ENCODE measurements at places on chromosomes 16 and 17.

DNA sequence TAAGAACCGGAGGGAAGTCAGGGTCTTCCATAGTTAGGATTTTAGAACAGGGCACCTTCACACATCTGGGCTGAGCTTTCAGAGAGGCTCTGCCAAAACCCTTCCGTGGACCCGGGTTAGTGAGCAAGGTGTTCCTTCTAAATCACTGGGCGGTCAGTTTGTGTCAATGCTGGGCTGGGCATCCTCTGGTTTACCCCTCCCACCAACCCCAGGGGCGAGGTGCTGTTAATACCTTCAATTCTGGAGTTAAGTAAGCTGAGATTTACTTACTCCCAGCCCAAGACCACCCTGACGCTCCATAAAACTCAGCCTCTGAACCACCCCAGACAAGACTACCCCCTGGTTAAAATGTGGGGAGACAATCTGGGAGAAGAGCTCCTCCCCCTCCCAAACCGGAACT lies 1.0 kb downstream of the TMEM92 start:
- no peak for DNase-seq

DNA sequence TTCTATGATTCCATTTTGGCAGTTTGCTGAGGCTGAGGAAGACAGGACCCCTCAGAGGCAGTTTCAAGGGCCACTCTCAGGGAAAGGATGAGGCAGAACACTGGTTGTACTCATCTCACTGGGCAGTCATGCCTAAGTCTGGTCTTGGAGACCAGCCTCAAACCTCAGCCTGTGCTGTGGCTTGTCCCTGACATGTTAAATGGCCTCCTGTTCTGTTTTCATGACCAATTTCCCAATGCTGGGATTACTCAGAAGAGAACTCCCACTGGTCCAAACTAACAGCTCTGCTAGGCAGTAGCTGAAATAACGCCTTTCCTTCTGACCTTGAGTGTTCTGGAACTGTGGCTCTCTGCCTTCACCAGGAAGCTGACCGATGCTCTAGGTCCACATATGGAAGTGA lies 8.4 kb upstream of the SPDYE4 start:
- no peak for DNase-seq

DNA sequence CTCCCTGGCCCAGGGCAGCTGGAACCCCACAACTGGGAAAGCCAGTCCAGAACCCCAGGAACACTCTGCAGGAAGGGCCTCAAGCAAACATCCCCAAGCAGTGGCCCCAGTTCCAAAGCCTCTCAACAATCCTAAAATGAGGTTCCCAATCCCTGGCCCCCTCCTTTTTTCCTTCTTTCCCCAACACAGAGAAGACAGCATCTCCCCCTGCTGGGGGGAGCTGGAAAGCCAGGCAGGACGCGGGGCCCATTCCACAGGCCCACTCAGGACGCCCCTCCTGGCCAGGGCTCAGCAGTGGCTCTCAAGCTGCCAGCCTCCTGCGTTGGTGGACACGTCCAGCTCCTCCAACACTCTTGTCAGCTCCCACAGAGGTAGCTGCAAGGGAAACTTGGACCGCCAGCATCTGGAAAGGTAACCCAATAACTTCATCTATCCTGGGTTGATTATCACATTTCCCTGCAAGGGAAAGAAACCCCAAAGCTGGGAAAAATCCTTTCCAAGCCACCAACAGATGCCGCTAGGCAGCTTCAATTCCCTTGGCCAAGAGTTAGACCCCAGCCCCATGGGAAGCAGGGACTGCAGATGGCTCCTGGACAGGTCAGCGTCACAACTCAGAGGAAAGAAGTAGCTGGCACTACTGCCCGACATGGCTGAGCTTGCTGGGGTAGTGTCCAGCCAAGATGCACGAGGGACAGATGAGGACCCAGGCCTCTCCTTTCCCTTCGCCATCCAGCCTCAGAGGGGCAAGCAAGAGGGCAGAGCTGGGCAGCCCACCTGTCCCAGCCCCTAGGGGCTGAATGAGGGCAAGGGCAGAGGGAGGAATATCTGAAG lies 7.6 kb downstream of the HDAC5 start:
- no peak for DNase-seq

DNA sequence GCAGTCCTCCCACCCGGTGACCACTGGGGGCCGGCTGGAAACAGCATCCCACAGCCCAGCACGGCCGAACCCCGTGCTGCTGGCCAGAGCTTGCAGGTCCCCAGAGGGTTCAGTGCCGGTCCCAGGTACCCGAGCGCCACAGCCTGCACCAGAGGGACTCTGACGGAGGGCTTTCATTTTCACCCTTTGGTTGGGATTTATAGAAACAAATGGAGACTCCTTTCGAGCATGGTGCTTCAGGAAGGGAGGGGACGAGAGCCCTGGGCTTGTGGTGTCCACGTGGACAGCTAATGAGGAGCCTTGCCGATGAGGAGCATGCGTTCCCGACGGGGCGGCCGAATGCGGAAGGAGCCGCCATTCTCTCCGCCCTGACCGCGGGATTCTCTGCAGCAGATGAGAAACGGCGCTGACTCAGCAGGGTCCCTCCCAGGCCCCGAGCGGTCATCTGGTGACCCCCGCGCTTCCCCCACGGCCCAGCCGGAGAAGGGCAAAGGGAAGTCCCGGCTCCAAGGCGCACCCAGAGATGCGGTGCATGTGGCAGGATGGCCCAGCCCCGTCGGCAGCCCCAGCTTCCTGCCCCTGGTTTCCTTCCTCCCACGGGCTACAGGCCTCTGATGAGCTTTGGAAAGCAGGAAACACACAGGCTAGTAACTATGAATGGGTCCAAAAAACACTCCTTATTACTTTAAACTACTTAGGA lies 9.8 kb downstream of the SLC38A10 start:
- no peak for DNase-seq

- no peak for DNase-seq
These were observed 13.8 kb downstream of the IGSF6 start for GRCh38 chr16:21638573-21638975.

- DNase-seq, result no peak
These were observed 24.9 kb upstream of the CDC42EP4 start for GRCh38 chr17:73336408-73337329.

GRCh38 chr17:5247621-5248020 lies 13.0 kb upstream of the SCIMP start:
- no peak for DNase-seq

Data from iPS DF 19.7 (cell line).